Iris pigment epithelial cell (primary cell): ENCODE measurements at places on chromosomes 12 and 14.

DNA sequence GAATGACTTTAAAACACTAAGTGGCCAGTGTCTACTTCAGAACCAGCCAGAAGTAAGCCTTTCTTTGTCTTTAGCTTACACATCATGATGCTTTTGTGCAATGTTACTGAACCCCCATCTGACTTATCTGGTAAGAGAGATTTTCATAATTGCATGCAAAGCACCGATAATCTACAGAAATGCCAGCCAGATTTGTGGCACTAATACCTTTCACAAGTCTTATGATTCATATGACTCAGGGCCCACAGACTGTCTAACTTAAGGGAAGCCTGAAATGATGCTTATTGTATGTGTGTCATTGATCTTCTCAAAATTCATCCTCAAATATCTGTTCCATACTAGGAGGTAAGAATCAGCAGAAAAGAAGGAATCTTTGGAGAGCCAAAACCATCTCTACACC is 18.0 kb downstream of the IGF1 start:
- DNase-seq, result no peak

DNA sequence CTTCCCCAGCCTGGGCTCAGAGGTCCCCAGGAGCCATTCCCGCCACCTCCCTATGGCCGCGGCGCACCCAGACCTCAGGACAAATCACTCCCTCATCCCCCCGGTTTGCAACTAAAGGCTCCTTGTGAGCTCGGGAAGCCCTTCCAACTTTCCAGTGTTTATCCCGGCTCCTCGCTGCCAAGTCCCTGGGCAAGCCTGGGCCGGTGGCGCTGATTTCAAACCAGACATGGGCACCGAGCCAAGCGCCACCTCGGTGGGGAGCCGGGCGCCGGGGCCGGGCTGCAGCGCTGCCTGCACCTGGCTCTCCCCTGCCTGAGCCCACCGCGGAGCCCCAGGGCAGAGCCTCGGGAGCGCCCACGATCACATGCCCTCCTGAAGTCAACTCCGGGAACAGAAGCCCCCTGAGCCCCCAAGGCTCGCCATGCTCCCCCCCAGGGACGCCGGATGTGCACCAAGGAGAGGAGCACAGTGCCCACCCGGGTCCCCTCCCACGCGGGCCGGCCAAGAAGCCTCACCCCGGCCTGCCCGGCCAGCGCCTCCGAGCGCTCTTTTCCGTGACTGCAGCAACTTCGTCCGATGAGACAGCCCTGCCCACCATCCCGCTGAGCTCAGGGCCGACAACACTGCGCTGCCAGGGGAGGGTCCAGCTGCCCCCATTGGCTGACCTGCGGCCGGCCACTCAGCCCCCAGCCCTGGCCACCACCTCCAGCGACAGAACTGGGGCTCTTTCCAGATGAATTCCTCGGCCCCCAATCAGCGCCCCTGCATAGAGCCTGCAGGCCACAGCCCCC is 50.0 kb downstream of the NCOR2 start:
- DNase-seq, result no peak

- DNase-seq, result no peak
Measured at GRCh38 chr12:39712334-39712733, 92.7 kb upstream of the ABCD2 start.

- DNase-seq, result no peak
Measured at GRCh38 chr12:13369474-13370056, 173.0 kb downstream of the EMP1 start.

DNA sequence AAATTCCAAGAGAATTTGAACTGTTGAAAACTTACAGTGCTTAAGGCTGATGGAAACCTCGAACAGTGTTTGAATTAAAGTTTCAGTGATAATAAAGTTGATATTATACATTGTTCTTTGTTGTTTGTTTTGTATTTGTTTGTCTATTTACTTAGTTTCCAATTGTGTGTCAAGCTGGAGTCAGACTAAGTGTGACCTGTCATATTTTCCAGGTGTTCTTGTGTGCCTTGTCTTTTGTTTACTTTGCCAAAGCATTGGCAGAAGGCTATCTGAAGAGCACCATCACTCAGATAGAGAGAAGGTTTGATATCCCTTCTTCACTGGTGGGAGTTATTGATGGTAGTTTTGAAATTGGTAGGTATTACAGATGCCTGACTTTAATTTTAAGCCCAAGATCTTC is 6.0 kb downstream of the SLCO1C1 start:
- no peak for DNase-seq
